ENCODE measurements at places on chromosomes 7 and 10.

GRCh38 chr7:92669616-92670165 lies 79.5 kb upstream of the FAM133B start:
- no peak for DNase-seq

- DNase-seq: no peak
Observed at GRCh38 chr7:92135052-92135889, 994 bp upstream of the CYP51A1 start.

- DNase-seq: no peak
Observed at GRCh38 chr10:31179091-31179680, 139.8 kb upstream of the ZEB1 start.

DNA sequence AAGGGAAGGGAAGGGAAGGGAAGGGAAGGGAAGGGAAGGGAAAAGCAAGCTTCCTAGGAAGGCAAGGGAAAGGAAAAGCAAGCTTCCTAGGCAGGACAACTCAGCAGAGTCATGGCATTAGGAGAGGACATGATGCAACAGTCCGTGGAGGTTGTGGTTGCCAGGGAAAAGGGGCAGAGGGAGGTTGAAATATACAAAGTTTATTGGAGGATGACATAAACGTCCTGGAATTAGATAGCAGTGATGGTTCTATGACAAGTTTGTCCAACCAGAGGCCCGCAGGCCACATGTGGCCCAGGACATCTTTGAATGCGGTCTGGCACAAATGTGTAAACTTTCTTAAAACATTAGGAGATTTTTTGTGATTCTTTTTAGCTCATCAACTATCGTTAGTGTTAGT lies 59.8 kb upstream of the OPN4 start:
- no peak for DNase-seq

GRCh38 chr10:104323760-104324201 lies 14.5 kb downstream of the ITPRIP start:
- no peak for DNase-seq

DNA sequence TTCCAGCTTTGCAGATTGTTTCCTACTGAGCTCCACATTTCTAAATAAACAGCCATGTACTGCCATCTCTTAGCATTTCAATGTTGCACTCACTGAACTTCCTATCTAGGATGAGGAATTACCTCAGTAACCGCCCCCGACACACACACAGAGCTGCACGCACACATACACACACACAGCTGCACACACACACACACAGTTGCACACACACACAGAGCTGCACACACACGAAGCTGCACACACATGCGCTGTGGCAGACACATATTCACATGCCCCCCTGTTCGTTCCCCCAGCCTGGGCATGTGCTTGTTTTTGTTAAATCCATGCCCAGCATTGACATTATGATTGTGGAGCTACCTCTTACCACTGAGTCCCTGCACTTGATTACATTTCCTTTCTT lies 39.6 kb upstream of the CNPY1 start:
- no peak for DNase-seq
